T-helper 22 cell (primary cell): ENCODE measurements at places on chromosomes 3 and 15.
A peak's percentile ranks its signal among the peaks of the same experiment; 100 is the strongest.

DNA sequence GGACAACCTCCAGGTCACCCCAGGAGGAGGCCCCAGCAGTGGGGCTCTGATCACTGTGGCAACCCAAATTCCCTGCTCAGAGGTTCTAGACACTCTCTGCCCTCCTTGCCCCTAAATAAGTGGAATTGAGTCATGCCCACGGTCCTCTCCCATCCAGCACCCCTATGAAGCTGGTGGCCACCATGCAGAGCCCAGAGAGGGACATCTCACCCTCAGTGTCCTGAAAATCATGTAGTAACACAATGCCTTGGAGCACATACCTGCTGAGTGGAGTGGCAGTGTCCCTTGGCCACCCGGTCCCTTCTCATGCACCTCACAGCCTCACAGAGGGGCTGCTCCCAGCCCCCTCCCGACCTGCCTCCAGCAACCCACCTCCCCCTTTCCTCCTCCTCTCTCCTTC lies 114.3 kb upstream of the MEF2A start:
- DNase-seq, result no peak

DNA sequence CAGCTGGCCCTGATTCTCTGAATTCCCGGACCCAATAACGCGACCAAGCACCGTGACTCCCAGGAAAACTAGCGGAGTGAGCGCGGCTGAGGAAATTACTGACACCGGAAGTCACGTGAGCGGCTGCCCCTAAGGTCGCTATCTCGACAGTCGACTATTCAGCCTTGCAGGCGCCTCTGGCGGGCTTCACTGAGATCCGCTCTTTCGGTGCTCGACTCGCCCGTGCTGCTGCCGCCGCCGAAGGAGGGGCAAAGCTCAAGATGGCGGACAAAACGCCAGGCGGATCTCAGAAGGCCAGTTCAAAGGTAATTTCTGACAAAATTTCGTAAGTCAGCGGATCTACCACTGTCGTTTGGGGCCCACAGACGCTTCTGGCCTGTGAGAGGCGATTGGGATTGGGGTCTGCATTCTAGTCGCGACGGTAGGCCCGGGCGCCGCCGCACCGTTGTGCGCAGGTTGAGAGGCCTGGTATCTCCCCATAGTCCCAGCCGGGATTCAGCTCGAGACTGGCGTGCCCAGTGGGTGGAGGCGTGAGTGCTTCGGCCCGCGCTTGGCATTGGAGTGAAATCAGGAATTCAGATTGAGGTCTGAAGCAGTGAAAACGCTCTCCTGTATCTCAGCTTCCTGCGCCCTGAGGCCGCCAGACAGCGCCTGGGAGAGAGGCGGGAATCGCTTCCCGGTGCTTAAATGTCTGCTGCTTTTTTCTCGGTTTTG lies at the start of gene U2SURP:
TSS of gene U2SURP (plus strand) at position 202 of the 714 bp plus-strand sequence. CDS start at position 261, 59 bp downstream.
- peak; percentile 90 for DNase-seq

DNA sequence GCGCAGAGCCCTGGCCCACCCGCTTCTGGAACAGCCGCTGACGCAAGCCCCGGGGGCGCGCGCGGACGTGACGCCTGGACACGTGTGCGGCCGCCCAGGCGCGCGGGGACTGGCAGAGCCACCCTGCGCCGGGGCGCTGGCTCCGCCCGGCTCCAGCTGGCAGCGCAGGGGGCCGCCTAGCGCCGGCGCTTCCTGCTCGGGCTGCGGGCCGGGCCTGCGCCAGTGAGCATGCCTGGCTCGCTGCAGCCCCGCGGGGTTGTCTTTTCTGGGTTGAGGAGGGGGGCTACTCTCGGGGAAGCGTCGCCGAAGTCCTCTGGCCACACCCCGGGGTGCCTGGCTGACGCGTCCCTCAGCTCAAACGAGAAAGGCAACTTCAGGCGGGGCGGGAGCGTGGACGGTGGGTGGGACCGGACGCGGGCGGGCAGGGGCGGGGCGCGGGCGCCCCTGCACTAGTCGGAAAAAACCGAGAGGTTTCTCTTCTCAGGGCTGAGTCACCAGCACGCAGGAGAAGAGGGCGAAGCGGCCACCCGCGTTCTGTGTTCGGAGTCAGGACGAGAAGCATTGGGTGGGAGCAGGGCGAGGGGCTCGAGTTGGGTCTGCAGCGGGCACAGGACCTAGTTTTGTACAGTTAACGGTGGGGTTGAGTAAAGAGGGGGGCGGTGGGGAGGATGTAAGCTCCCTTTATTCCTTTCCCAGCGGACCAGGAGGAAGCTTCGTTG lies at the start of gene SIAH2:
TSS of gene SIAH2 (minus strand) at position 48 of the 719 bp plus-strand sequence. CDS start 320 bp downstream, outside the sequence.
- peak; percentile 90 for DNase-seq

DNA sequence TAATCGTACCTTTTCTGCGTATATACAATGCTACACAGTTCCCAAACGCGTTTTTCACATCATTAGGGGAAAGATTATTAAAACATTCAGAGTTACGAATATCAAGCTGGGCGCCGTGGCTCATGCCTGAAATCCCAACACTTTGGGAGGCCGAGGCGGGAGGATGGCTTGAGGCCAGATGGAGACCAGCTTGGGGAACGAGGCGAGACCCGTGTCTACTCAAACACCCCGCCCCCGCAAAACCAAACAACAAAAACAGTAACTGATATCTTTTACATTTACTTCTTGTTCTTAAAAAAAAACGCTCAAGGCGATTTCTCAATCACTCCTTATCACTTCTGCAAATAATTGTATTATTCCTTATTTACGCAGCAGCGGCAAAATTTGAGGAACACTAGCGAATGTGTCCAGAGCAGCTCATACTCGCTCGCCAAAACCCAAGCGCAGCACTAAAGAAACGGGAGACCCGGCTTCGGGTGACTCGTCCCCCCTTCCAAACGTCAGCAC lies 1.2 kb downstream of the ZBTB11 start:
- no peak for DNase-seq

DNA sequence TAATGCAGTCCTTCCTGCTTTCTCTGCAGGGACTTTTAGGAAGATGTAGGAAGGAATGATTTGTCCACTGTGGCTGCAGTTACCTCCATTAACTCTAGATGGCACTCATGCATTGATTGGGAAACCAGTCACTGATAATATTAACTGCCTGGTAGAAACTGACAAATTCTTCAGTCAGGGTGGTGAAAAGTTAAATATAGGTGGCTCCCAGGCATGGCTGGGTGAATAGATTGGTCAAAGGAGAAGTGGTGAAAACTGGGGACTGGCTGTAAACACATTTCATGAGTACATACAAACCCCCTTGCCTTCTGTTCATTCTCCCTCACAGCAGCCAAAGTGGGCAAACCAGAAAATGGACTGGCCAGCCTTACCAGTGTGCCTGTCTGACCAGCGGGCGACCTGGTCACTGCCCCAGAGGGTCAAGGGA lies 333.4 kb downstream of the THSD4 start:
- DNase-seq, result no peak

GRCh38 chr3:38536671-38537070 lies 40.5 kb downstream of the EXOG start:
- no peak for DNase-seq

GRCh38 chr3:32996048-32996754 lies 44.8 kb downstream of the CCR4 start:
- no peak for DNase-seq

- DNase-seq, result no peak
These were observed 67.2 kb upstream of the ATP2C1 start for GRCh38 chr3:130826516-130827182.

DNA sequence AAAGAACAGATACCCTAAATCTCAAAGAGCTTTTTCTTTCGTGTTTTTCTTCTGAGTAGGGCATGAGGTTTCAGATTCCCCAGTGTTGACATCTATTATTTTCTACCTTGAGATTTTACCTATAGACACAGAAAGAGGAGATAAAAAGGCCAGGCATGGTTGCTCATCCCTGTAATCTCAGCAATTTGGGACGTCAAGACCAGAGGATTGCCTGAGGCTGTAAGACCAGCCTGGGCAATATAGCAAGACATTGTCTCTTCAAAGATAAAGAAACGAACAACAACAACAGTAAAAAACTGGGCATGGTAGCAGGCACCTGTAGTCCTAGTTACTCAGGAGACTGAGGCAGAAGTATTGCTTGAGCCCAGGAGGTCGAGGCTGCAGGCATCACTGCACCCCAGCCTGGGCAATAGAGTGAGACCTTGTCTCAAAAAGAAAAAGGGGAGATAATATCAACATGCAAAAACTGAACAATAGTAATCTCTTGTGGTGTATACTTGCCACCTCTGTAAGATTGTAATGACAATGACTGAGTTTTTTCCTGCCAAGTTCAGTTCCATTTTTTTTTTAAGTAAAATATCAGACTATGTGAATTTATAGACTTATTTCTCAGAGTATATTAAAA lies 71.3 kb downstream of the MBNL1 start:
- DNase-seq, result no peak

DNA sequence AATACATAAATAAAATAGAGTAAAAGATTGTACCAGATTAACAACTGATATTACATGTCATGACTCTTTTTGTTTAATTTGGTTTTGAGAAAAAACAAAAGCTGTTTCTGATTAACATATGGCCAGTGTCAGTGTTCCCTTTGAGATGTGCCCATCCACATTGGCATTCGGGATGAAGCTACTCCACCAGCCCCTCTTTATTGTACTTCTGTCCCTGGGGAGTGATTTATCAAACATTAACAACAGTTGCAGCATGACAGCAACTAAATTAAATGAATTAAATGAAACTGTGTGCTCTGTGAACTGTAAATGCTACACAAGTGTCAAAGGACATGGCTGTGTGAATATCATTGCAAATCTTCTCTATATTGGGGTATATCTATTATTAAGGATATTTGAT lies 25.9 kb upstream of the MTMR10 start:
- DNase-seq, result no peak

DNA sequence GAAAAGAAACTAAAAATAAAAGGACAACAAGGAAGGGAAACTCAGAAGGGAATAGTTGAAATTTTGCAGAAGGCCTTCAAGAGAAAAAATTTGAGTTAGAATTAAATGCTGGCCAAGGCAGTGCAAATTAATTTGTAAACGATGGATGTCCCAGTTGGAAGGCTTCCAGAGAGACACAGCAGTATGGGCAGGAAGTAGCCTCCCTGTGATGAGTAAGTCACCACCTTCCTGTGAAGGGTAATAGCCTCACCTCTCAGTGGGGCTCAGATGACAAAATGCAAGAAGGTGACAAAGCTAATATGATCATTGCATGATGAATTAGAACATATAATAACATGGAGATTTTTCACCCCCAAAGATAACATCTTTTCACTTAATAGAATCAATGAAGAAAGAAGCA lies 27.3 kb upstream of the TMCO5A start:
- DNase-seq, result no peak

GRCh38 chr3:160781863-160782262 lies 25.8 kb downstream of the PPM1L start:
- no peak for DNase-seq

DNA sequence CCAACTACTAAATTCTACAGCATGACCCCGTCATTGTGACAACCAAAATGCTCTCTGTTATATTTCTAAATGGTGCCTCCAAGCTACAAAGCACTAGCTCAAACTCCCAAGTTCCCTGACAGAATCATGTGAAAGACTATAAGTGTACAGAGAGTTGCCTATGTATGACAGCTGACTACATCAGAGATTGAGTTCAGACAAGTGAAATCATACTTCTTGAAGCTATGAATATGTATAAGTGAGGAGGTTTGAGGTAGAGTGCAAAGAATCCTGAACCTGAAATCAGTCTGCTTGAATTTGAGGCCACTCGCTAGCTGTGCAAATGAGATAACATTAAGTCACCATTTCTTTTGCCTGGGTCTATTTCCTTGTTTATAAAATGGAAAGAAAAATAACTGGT lies 63.9 kb upstream of the TP63 start:
- no peak for DNase-seq

- no peak for DNase-seq
These were observed 93.3 kb upstream of the SLC7A14 start for GRCh38 chr3:170679190-170679589.

DNA sequence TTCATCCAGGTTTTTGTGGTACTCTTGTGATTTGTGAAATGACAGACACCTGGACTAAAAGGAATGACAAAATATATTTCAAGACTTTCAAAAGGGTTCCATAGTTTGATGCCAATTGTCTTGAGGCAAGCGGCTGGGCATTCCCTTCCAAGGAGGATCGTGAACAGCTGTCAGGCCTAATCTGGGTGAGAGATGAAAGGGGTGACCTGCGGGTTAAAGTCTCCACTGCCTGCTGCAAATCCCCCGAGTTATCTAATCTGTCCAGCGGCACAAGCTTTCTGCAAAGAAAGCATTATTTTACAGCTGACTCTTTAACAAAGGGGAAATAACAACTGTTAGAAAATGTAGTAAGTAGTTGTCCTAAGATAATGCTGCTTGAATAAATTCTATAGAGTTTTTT lies 128.7 kb upstream of the MB21D2 start:
- no peak for DNase-seq

DNA sequence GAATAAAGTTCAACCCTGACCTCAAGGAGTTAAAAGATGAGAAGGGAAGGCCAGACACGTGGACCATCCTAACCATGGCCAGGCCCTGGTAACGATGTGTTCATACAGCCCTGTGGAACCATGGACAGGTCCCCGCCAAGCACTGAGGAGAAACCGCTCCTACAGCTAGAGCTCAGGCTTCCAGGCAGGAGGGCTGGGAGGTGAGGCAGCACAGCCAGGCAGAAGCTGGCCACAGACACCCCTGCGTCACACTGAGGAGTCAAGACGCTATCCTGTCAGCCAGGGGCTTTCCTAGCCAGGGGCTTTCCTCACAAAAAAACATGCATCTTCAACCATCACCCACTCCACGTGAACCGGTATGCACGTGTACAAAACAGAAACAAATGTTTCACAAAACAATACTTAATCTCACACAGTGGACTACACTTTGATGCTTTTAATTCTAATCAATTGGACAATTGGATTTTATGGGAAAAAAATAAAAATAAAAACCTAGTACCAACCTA lies 73.2 kb downstream of the TBC1D2B start:
- no peak for DNase-seq

DNA sequence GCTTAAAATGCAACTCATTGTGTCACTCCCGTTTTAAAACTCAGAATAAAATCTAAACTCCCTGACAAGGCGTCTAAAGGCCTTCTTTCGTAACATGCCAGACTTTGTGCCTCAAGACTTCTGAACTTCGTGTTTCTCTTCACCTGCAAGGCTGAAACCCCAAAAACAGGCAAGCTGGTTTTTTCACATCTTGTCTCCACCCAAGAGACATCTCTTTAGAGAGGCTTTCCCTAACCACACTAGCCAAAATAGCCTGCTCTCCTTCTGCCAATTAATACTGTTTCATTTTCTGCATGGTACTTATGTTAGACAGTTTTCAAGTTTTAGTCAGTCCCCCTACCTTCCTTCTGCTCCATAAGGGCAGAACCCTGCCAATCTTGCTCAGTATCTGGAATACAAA lies 41.6 kb downstream of the RAF1 start:
- DNase-seq, result no peak
